Tibial nerve (tissue), 4 donors: ENCODE measurements at places on chromosomes 3 and 15. TPM values are rescaled to one million over a fixed set of nuclear protein-coding genes. Genes with fewer than 3 reads are reported as not detected.

GRCh38 chr3:84965141-84965540 lies 6.4 kb downstream of the CADM2 start:
- H3K27ac ChIP-seq = peak overlapping the region; percentile 8
- H3K36me3 ChIP-seq = no peaks in the 10 kb centered on the region
- H3K4me3 ChIP-seq = no peak overlapping the region
- no peak for DNase-seq
- peaks cover 17% of the 10 kb centered on the region for H3K27me3 ChIP-seq

DNA sequence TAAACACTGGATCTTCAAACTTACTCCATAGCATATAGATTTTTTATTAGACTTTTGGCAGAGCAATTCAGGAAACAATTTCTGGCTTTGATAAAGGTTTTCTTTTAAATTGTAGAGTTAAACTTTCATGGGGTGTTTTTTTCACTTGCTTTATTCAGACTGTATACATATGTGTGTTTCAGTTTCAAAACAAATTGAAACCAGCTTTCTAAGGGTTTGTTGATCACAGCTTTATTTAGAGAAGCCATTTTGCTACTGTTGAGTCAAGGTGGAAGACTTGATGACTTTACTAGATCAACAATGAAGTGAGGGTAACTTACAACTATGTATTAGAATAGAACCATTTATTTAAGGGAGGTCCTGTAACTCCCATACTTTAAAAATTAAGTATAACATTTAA lies 6.2 kb downstream of the UBE2E1 start:
- no peaks in the 10 kb centered on the region for H3K4me1 ChIP-seq
- DNase-seq = no peak
- H3K27me3 ChIP-seq = no peaks in the 10 kb centered on the region
- H3K27ac ChIP-seq = no peak overlapping the region
- H3K4me3 ChIP-seq = no peak overlapping the region
- H3K36me3 ChIP-seq = no peaks in the 10 kb centered on the region

DNA sequence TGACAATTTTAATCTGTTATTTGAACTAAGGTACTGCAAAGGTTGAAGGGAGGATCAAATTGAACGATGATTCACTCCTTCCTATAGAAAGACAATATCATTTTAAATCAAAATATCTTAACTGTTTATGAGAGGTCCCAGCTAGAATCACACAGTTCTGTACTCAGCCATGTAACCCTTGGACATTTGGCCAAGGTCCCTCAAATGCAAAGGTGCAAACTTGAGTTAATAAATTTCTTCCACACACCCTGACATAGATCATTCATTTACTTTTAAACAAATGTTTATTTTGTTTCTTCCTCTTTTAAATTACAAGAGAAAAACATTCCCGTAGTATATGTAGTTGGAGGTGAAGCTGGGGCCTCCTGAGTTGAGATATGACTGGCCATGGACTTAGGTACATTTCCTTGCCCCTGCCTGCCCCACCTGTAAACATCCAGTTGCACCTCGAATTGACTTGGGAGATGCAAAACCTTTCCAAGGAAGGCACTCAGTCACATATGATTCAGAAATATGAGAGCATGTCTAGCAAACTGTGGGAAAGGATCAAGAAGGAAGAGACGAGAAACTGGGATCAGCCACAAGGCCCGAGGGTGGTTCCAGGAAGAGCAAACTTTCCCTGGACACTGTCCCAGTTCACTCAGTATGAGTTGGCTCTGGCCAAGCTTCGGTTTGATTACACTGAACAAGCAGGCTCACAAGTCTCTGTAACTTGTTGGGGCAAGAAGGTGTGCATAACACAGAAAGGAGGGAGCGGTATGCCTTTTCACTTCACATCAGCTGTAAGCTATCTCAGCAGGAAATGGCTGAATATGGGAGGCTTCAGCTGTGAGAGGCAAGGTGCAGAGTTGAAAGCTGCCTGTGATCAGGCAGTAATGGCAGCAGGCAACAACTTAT lies 6.7 kb downstream of the TNFSF10 start:
- no peaks in the 10 kb centered on the region for H3K27me3 ChIP-seq
- no peak overlapping the region for H3K4me3 ChIP-seq
- no peaks in the 10 kb centered on the region for H3K4me1 ChIP-seq
- DNase-seq = peak; percentile 69
- H3K36me3 ChIP-seq = no peaks in the 10 kb centered on the region

DNA sequence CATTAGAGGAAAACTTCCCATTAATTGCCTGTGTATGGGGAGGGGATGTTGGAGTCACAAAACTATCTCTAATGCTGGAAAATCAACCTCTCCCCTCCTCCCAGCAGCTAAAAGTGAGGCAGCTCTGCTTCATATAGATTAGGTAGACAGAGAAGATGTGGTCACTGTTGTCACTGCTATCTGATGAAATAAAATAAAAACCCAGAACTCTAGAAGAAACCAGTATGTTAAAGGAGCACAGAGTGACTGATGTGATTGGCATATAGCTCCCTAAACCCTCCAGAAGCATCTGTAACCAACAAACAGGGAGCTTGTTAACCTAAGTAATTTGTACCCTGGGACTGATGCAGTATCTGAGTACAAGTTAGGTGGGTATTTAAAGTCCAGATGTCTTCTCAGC lies 211.9 kb upstream of the TRIM42 start:
- H3K27ac ChIP-seq = no peak overlapping the region
- H3K4me1 ChIP-seq = no peaks in the 10 kb centered on the region
- no peaks in the 10 kb centered on the region for H3K36me3 ChIP-seq
- DNase-seq = no peak
- H3K27me3 ChIP-seq = no peaks in the 10 kb centered on the region

DNA sequence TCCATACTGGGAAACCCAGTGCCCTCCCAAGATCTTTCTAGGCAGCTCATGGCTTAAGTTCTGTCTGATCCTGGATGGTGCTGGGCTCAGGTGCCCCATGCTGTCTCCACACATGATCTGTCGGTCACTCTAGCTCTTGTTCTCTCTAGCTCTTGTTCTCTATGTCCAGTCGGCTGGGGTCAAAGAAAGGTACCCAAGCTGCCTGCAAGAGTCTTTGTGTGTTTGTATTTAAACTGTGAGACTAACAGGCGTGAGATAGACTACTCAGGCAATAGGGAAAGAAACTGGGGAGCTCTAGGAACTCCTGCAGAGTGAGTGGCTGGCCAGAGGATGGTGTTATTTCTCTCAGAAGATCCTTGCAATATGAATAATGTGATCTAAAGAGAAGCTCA lies 40.2 kb downstream of the GPR156 start:
- H3K4me1 ChIP-seq = no peaks in the 10 kb centered on the region
- H3K27me3 ChIP-seq = no peaks in the 10 kb centered on the region
- H3K27ac ChIP-seq = no peak overlapping the region
- DNase-seq = no peak
- no peaks in the 10 kb centered on the region for H3K36me3 ChIP-seq

Gene MYZAP
- total RNA-seq = 9.3 TPM

Gene CCR5
- 0.22 TPM for total RNA-seq

Gene EIF4A2
- total RNA-seq = 465 TPM

Gene CCR8
- total RNA-seq = not detected
